ENCODE measurements at places on chromosomes 3 and 15.

DNA sequence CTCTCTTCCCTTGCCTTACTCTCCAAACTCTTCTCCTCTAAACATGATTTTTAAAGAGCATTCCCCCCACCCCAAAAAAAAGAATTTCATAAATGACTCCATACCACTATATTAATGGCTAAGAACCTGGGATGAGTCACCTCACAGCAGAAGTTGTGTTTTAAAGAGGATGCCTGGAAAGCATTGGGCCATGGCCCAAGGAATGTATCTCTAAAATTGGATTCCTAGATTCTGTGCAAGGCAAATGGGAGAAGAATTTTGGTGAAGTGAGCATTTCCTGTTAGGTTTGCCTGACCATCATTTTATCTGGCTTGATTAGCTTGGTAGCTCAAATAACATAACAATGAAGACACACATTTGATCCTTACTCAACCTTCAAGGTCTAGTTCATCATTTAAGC is 251.4 kb downstream of the NR1D2 start:
- DNase-seq = no peak

DNA sequence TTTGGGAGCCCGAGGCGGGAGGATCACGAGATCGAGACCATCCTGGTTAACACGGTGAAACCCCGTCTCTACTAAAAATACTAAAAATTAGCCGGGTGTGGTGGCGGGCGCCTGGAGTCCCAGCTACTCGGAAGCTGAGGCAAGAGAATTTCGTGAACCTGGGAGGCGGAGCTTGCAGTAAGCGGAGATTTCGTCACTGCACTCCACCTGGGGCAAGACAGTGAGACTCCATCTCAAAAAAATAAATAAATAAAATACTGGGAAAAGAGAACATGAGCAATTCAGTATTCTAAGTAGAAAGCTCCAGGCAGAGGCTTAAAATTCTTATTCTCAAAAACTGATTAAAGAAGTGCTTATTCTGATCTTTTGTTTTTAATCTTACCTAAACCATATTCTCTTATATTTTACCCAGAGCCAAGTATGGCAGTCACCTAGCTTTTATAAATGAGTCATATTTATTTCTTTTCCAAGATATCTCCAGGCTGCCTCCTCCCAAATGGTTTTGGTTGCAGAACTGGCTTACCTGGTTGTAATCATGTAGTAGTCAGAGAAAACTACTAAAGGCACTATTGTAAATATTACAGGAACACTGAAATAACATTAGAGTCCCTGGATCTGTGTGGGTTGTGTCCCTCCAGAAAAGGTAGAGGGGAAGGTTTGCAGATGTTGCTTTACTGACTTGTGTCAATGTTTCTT is 45.8 kb upstream of the DYNC1LI1 start:
- DNase-seq = no peak

DNA sequence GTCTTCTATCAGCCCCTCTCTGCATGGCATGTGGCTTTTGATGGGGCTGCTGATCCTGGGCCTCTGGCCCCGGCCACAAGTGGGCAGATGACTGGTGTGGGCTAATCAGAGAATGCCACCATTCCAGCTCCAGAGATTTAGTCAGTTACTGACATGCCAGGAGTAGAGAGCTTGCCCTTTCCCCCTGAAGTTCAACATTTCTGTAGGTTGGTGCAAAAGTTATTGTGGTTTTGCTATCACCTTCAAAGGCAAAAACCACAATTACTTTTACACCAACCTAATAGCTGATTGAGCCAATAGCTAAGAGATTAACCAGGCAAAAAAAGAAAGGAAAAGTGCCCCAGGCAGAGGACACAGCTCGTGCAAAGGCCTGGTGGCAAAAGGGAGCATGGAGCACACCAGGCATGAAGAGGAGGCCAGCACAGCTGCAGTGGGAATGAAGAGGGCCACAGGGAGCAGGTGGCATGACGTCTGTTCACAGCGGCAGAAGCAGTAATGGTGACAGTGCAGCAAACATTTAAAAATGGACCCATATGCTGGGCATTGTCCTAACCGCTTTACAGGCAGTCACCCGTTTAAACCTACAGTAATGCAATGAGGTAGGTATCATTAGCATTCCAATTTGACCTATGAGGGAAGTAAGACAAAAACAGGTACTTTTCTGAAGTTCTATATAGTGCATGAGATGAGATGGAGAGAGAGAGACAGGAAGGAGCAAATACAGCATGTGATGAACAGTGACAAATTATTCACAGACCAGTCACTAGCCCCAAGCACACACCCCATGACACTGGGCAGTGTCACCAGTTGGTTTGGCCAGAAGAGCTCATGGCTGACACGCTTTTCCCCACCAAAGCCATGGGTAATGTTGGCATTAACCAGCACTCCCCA is 373.0 kb upstream of the PROK2 start:
- DNase-seq = no peak

DNA sequence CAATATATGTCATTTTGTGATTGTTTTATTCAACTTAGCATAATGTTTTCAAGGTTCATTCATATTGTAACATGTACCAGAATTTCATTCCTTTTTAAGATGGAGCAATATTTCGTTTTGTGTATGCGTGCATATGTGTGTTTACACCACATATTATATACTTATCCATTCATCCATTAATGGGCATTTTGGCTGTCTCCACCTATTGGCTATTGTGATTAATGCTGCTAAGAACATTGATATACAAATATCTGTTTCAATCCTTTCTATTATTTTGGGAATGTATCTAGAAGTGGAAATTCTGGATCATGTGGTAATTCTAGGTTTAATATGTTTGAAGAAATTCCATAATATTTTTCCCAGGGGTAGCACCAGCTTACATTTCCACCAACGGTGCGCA is 403.9 kb upstream of the LMCD1 start:
- DNase-seq = no peak

DNA sequence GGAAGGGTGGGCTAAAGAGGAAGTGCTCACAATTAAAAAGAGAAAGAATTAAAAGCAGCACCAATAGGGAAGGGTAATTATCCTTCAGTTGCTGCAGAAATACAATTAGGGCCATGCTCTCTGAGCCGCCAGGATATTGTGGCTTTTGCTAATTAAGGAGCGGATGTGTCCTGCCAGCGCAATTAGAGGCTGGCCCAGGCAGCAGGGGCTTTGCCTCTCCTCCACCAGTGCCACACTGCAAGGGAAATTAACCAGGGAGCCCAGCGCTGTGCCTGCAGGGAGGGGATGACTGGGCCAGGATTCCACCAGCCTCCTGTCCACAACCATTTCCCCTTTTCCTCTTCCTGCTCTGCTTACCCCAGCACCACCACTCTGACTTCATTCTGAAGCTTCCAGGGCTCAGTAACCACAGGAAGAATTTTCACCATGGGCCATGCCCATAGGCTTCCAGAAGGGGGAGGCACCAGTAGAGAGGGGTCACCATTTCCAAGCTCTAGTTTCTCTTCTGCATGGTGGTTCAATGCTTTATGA is 10.4 kb upstream of the AEN start:
- no peak for DNase-seq

DNA sequence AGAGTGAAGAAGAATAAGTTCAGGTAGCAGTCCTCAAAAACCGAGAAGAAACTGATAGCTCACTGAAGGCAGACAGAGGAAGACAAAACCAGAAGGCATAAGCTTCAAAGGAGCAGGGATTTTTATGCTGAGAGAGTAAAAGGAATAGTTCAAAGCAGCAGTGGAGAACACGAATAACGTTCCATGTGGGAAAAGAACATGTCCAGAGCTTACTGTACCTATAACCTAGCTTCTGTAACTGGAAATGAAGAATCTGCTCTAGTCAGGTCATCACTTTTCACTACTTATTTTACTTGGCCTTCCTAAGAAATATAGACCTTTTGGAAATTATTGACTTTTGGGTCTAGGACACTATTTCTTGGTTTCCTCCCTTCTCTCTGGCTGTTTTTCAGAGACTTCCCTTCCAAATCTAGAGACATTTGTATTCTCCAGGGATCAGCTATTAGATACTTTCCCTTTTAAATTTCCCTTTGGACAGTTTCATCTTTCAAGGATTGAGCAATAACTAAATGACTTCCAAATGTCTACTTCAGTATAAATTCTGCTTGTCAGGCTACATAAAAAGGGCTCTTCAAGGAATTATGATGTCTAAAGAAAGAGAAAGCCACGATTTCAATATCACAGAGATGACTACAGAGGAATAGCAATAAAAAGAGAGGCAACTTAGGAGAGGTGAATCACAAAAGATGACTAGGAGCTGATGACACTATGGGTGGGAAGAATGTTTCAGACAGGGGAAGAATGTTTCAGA is 46.7 kb downstream of the UBE3A start:
- DNase-seq = no peak

- DNase-seq = no peak
These were observed 19.9 kb upstream of the EBLN2 start for GRCh38 chr3:73041537-73041936.

DNA sequence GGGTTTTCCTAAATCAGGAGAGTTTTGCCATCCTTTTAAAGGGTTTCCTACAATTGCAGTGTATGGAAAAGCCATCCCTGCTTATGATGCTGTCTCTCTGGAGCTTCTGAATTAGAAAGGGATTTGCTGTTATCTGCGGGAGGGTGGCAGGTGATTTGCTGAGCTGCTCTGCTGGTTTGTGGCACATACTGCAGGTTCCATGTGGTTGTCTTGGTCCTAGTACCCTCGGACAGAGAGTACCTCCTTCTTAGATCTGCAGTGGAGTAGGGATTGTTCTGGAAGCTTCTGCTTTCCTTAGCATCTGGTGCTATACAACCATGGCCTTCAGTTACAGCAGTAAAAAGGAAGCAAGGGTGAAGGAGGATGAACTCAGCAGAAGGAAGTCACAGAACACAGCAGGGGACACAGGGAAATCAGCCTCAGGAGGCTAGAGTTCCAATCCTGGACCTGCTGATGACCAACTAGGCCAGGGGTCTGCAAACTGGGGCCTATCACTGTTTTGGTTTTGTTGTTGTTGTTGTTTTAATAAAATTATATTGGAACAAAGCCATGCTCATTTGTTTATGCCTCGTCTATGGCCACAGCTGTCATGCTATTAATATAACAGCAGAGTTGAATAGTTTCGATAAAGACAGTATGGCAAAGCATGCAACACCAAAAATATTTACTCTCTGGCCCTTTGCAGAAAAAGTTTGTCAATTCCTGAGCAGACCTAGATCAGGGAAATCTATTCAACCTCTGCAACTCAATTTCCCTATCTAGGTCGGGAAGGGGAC is 39.5 kb downstream of the STARD5 start:
- no peak for DNase-seq

- DNase-seq = no peak
These were observed 30.1 kb downstream of the BOC start for GRCh38 chr3:113241292-113242095.

- DNase-seq = no peak
These were observed 113.1 kb downstream of the POLR2M start for GRCh38 chr15:57819646-57820045.

DNA sequence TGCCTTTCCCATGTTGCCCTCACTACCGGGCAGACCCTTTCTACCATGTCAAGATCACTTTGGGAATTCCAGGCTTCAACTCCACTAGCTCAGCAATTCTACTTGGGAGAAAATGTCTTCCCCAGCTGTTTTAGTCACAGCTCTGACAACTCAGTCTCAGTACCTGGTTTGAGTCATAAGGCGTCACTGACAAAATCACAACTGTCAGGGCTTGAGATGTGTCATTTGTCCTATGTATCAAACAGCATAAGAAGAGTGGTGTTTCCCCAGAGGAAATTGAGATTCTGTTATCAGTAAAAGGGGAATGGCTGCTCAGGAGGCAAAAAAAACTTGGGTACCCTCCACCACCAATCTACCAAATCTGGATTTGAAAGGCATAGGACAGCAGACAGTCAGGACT is 594.9 kb upstream of the SUCLG2 start:
- no peak for DNase-seq

DNA sequence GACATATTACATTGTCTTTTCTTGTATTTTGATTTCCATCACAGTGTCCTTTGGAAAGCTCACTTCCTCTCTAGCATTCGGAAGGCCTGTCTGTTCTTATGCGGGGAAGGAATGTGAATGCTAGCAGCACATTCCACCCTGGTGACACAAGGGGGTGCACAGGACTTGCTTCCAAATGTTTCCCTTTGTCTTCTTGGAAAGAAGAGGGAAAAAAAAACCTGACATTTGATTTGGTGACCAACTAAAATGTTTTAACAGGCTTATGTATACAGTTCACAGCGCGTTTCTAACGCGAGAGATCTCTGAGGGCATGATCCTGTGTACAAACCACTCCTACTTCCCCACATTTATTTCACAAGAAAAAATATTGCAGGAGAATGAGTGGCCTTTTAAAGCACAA is 107.6 kb upstream of the FXR1 start:
- no peak for DNase-seq

- DNase-seq = no peak
These were observed 50.1 kb downstream of the LYSMD4 start for GRCh38 chr15:99683000-99683670.

GRCh38 chr3:119630880-119631329 is 29.5 kb downstream of the POPDC2 start:
- DNase-seq = no peak

DNA sequence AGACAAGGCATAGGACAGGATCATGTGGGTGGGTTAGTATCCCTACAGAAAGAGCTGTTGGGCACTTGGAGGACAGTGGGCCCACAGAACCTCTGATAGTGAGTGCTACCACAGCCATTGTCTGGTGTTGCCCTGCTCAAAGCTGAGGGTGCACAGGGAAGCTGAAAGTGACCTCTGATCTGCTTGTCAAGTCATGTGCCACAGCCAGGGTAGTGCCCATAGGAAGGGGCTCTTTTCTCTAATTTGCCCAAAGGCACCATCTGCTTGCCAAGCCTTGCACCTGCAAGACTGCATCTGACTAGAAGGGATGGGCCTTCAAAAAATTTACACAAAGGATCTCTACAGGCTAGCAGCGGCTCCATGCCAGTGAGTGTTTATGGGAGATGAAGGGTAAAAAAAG is 87.4 kb upstream of the GSK3B start:
- no peak for DNase-seq

DNA sequence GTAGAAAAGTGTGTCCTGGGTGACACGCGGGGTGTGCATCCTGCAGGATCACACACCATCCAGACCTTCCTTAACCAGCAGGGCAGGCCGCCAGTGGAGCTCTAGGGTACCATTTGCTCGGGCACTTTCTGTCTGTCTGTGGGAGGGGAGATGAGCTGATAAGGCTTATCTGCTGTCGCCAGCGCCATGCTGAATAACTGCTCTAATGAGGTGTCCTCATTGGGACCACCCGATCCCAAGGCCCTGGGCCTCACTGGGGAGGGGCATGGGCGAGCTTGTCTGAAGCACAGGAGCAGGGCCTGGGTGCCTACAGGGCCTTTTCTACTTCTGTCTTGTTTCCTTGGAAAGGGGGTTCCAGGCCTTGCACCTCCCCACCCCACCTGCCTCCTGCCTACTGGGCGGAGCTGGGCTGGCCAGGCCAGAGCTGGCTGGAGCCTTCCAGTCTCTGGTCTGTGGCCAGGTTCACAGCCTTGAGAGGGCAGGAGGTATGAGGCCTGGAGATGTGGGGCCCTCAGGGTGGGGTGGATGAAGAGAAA is 2.5 kb upstream of the GATA2 start:
- no peak for DNase-seq

- DNase-seq = no peak
These were observed 207.5 kb upstream of the ADAMTS9 start for GRCh38 chr3:64895106-64895990.
